Activated T-helper 1 cell treated with anti-CD3 and anti-CD28 coated beads, Interleukin-2, amount 50 U/mL, for 16 hours (primary cell): ENCODE measurements at places on chromosomes 1 and 21.

DNA sequence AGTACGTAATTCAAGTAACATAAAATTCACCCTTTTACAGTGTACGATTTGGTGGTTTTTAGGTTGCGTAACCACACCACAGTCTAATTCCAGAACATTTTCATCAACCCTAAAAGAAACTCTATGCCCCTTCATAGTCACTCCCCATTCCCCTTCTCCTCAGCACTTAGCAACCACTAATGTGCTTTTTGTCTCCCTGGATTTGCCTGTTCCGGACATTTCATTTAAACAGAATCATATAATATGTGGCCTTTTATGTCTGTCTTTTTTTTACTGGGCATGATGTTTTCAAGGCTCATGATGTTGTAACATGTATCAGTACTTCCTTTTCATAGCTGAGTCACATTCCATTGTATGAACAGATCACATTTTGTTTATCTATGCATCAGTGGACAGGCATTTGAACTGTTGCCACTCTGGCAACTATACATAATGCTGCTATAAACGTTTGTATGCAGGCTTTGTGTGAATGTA is 20.8 kb downstream of the OBSCN start:
- DNase-seq, result no peak

DNA sequence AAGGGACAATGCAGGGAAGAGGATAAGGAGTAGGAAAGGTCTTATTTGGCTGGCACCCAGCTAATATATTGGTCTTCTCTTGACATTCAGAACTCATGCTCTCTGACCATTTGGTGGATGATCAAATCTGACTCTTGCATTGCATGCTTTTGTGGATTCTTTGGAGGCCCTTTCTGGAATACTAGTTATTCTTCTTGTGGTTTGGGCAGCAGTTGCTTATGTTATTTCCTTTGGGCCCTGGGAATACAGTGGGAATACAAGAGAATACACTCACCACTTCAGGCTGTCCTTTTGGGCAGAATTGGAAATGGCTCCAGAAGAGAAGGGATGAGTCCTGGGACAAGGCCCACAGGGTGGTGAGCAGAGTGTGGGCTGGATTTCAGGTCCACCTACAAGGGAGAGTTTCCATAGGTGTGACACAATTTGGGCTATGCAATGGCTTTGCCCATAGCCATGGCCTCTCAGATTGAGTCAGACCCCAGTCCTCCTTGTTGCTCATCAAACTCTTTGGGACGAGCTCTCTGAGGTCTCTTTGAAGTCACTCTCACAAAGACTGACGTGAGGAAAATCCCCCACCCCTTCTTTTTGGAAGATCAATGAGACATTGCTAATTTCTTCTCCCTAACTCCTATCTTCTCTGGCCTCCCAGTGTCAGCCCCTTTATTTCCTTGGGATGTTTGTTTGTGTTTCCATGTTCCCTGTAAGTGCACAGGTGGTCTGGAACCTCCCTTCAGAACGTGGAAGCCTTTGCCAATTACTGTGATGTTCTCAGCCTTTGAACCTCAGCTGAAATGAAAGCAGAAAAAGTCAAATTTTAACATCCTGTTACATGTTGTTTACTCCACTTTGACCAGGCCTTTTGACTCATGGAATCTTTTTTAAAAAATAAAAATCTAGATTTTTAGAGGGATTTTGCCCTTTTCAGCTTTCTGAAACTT is 19.4 kb downstream of the HSD11B1 start:
- DNase-seq, result no peak

GRCh38 chr1:42731585-42731984 is 8.5 kb downstream of the CLDN19 start:
- no peak for DNase-seq

GRCh38 chr1:15432324-15432723 is 5.9 kb upstream of the CTRC start:
- DNase-seq, result no peak

GRCh38 chr1:9720785-9721605 is 69.5 kb downstream of the PIK3CD start:
- no peak for DNase-seq

GRCh38 chr1:174572771-174573170 is 125.0 kb downstream of the GPR52 start:
- no peak for DNase-seq

DNA sequence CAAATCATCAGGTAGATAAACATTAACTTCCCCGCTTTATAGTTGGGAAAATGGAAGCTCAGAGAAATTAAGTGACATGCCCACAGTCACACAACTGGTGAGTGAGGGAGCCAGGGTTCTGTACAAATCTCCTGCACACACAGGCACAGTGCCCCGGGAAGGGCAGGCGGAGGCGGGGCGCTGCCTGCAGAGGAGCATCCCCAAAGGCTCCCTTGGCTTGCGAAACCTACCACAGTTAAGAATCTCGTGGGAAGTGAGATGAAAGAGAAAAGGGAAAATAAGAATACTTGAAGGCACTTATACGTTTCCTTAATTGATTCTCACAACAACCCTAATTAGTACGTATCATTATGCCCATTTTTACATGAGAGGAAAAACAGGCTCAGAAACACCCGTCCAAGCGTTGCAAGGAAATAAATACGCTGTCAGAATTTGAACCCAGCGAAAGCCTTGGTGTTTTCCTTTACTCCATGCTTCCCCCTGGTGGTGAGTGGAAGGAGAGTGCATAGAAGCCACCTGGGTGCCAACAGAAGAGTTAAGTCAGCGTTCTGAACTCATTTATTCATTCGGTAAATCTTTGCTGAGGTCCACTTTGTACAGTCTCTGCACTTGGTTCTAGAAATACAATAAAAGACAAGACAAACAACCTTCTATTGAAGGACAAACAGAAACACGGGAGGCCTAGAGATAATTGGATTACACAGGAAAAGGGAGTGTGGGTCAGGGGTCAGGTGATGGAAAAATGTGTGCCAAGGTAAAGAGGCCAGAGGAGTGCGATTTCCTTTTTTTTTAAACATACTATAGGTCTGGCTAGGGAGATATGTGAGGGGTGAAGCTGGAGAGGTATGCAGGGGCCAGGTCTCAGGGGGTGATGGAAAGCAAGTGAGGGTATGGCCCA is 28.4 kb downstream of the ACP6 start:
- DNase-seq, result peak; percentile 13

GRCh38 chr1:37793773-37794371 is at the start of gene MANEAL:
Gene MANEAL (plus strand): TSS chr1:37793847. CDS start chr1:37794183, 336 bp downstream.
- DNase-seq, result no peak

DNA sequence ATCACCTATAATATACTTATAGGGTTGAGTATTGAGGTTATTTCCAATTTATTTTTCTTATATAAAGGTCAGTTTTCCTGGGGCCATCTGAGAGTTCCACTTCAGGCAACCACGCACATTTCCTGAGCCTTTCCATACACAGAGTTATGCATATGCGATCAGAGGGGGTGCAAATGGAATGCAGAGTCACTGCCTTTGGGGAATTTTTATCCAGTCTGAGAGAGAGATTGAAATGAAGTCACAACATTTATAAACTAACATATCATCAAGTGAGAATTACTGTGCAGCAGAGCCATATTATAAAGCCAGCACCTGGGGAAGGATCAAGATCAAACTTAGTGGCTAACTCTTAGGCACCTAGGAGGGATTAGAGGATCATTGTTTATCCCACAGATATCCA is 299.9 kb upstream of the PLXNA2 start:
- DNase-seq, result no peak
